GM12891 (cell line): ENCODE measurements at places on chromosomes 1 and 21.

DNA sequence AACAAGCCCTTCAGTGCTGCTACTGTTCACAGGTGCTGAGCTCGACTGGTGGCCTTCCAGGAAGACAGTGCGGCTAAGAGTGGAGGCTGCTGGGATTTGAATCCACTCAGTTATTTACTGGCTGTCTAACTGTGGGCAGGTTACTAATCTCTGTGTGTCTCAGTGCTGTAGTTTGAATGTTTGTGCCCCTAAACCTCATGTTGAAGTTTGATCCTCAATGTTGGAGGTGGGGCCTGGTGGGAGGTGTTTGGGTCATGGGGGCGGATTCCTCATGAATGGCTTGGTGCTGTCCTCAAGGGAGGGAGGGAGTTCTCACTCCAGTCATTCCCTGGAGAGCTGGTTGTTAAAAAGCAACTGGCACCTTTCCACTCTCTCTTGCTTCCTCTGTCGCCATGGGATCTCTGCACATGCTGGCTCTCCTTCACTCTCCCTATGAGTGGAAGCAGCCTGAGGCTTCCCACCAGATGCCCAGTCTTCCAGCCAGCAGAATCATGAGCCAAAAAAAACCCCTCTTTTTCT is 334.8 kb downstream of the RPS6KC1 start:
- no peak for DNase-seq

GRCh38 chr1:81452693-81453366 is 347.9 kb upstream of the ADGRL2 start:
- DNase-seq: no peak

DNA sequence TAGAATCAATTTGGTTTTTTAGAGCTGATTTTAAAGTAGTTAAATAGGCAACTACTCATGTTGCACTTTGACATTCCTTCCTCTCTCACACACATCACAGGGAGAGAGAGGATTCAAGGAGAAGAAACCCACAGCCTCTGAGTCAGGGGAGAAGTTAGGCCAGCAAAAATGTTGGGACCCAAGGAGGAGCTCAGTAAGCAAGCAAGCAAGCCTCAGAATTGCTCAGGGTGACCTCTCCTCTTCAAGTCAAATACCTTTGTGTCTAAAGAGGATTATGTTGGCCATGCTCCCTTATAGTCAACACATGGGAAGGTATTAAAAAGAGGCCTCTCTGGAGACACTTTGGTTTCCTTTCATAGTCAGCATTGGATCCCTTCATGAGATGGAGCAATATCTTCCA is 80.5 kb upstream of the WARS2 start:
- DNase-seq: no peak

- DNase-seq: no peak
Measured at GRCh38 chr1:87969040-87969439, 640.4 kb downstream of the LMO4 start.

DNA sequence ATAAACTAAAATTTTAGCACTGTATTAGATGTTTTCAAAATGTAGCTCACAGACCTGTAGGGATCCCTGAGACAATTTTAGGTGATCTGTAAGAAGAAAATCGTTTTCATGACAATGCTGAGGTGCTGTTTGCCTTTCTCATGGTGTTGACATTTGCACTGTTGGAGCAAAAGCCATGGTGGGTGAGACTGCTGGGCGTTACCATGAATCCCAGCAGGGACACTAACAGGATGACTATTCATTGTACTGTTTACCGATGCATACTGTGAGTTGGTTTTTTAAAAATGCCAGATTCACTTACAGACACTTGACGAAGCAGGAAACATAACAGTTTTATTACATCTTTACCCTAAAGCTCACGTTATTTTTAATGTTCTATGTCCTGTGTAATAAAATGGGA is 468.5 kb downstream of the PCP4 start:
- DNase-seq: no peak
